ENCODE measurements at places on chromosomes 1 and 21.

DNA sequence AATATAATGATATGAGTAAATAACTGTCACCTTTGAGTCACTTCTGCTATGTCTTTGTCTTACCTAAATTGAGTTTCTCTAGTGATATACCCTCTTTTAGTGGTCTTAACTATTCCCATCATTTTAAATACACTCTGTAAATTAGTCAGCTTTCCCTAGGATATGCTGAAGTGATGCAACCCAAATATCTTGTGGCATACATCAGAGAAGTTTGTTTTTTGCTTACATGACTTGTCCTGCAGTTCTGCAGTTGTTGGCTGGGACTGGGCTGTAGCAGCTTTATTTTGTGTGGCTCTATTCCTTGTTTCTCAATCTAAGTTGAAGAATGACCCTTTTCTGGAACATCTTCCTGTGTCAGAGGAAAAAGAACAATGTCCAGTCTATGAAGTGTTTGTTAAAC is 76.4 kb downstream of the TTC3 start:
- DNase-seq: no peak

DNA sequence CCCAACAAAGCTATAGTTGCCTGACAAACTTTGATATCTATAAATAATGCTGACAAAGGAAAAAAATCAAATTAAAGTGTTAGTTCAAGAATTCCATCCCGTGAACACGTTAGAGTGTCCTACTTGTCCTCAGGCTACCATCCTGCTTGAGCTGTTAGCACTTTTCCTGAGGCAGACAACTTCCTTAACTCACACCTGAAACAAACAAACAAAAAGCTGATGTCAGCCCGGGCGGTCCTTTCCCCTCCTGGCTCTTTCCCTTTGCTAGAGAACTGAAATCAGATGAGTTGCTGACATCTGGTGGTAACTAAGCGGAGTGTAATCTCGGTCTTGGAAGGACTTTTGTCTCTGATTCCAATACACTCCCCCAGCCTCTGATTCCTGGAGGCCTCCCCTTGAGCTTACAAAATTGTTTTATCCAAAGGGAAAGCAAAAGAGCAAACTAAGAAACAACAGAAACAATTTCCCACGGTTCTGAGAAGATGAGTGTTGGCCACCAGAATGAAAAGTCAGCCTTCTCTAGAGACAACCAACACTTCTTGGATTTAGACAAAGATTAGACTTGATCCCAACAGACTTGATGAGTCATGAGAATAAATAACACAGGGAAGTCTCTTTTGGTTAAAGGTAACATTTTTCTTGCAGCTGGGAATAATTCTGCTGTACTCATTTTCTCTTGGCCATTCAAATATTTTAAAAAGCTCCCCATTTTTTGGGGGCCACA is 135.4 kb downstream of the PROX1 start:
- no peak for DNase-seq

GRCh38 chr1:100458661-100459357 is 79.1 kb upstream of the GPR88 start:
- DNase-seq: no peak

DNA sequence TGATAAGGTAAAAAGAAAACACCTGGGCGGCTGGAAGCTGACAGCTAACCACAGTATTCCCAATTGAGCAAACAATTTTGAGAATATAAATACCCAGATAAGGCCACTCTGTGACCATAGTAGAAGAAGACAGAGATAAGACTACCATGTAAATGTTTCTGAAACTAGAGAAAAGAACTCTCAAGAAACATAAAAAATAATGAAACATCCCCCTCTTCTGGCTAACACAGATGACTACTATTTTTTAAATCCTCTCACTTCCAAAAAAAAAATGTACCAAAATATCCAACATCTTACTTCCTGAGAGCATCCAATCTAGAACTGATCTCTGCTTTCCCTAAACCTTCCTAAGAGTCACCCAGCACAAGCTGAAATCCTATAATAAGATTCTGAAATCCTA is 125.9 kb downstream of the HFM1 start:
- DNase-seq: no peak

DNA sequence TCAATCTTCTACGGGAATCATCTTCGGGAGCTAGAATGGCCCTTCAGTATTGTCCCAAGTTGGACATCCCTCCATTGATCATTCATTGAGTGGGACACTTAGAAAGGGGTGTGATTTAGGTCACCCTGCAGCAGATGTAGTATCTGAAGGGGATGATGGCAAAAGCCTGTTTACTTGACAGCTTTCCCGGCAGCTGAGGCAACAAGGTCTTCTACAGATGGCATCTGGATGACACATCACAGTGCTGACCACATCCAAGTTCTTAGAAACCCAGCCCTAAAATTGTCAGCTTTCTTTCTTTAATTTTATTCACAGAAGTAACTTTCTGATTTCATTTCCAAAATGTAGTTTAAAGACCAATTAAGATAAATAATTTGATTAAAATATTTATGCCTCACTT is 150.3 kb downstream of the AMY1C start:
- no peak for DNase-seq

DNA sequence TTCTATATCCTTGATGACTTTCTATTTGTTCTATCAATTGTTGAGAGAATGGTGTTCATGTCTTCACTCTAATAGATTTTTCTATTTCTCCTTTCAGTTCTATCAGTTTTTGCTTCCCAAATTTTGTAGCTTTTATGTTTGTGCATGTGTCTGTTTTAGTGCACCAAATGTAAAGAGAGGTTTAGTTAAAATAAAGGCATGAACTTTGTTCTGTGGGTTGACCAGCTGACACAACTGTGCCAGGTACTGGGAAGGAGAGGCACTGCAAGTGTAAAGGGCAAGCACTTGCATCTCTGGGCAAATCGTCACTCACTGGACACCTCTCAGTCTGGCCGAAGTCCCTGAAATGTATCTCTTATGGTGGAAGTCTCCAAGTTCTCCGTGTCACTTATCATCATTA is 38.6 kb upstream of the ABCD3 start:
- no peak for DNase-seq

- DNase-seq: no peak
Observed at GRCh38 chr21:25845729-25846256, 111.0 kb downstream of the GABPA start.

- no peak for DNase-seq
Observed at GRCh38 chr1:179545321-179545720, 30.4 kb downstream of the NPHS2 start.

GRCh38 chr1:208681878-208682663 is 437.9 kb upstream of the PLXNA2 start:
- no peak for DNase-seq

DNA sequence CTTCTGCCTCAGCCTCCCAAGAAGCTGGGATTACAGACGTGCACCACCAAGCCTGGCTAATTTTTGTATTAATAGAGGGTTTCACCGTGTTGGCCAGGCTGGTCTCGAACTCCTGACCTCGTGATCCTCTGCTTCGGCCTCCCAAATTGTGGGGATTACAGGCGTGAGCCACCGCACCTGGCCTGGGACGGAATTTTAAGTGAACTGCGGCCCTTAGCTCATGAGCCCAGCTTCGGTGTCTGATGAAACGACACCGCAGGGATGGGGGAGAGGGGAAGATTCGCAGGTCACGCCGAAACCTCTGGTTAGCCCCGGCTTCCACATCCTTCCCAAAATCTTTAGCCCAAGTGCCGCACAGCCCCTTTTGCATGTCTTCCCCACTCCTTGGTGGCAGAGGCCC is 39.1 kb downstream of the LRRC3 start:
- no peak for DNase-seq

DNA sequence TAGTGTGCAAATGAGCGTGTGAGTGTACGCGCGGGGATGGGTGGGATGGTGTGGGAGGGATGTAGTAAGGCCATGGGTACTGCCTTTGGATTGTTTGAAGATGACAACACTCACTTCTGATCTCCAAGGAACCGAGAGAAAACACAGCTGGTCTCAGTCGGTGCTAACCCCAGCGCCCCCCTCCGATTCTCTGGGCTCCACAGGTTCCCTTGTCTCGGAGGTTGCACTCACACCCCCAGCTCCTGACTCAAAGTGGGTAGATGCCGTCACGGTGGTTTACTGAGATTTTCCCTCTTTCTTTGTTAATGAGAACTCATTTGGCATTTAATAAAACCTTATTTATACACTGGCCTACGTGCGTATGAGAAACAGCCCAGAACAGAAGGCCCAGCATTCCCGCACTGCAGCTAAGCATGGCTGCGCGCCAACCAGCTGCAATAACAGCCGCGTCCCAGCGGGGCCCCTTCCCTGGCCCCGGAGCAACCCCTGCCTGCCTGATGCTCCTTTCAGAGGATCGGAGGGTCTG is 25.8 kb downstream of the ABCA4 start:
- DNase-seq: no peak

DNA sequence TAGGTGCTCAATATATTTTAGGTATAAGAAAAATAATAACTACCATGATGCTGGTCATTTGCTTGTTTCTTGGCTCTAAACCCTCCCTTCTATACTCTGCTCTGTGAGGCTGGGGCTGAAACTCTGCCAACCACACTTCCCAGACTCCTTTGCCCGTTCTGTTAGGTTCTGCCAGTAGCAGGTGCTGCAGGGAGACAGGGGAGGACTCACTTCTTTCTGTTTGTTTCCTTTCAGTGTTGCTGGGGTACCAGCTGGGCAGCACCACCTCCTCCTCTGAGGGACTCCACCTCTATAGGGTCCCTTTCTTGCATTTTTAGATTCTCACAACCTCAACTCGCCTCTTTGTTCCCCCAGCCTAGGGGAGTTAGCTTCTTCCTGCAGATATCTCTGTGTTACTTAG is 17.0 kb upstream of the SH2D2A start:
- no peak for DNase-seq

DNA sequence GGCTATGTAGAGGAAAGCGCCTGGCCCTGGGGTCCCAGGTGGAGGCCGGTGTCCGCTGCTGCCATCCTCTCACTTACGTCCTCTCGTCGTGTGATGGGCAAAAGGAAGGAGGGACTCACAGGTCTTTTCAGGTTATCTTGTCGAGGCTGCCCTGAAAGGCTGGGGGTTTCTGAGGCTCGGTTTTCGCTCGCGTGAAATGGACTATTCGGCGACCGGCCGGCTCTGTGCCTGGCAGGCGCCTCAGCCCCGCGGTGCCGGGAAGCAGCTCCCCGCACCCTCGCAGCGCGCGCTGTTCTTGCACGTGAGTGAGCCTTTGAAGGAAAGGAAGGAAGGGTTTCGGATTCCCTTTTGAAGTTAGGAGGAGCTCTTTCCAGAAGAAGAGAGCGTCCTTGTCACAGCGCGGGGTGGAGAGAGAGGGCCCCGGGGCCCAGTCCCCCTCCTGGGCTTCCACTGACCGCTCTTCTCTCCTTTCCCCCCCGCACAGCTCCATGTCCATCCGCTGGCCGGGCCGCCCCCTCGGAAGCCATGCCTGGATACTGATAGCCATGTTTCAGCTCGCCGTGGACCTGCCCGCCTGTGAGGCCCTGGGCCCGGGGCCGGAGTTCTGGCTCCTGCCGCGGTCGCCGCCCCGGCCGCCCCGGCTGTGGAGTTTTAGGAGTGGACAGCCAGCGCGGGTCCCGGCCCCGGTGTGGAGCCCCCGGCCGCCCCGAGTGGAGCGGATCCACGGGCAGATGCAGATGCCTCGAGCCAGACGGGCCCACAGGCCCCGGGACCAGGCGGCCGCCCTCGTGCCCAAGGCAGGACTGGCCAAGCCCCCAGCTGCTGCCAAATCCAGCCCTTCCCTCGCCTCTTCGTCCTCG is 57.2 kb downstream of the AJAP1 start:
- DNase-seq: no peak

GRCh38 chr1:206067486-206068227 is 14.7 kb downstream of the RHEX start:
- DNase-seq: no peak

GRCh38 chr1:30684881-30685795 is 38.2 kb downstream of the MATN1 start:
- no peak for DNase-seq

GRCh38 chr1:150695561-150695960 is 1.4 kb downstream of the GOLPH3L start:
- DNase-seq: no peak

DNA sequence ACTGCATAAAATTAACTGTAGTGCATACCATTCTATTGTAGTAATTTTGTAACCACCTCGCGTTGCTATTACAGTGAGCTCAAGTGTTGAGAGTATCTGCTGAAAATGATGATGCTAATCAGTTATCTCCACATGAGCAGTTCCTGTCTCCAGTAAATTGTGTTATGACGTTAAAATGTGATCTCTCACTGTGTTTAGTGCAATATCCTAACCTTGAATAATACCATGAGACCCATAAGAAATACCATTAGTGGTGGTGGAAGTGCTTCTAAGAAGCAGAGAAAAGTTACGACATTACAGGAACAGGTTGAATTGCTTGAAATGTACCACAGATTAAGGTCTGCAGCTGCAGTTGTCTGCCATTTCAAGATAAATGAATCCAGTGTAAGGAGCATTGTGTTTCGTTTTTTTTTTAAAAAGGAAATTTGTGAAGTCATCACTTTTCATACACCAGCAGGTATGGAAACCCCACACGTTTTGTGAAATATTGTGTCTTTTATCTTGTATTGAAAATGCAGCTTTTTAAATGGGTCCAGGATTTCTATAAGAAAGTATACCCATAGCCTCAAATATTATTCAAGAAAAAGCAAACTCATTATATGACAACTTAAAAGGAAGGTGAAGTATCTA is 72.5 kb downstream of the ANGPTL1 start:
- DNase-seq: no peak

DNA sequence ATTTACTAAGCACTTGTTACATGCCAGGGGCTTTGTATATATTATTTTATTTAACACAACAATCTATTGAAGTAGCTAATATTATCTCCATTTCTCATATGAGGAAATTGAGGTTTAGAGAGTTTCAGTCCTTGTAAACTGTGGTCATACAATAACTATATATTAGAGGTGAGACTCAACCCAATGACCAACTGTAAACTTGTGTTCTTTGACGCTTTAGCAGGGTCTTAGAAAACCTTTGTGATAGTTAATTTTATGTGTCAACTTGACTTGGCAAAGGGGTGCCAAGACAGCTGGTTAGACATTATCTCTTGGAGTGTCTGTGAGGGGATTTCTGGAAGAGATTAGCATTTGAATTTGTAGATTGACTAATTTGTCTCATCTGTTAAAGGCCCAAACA is 252.4 kb upstream of the B3GALT2 start:
- no peak for DNase-seq

DNA sequence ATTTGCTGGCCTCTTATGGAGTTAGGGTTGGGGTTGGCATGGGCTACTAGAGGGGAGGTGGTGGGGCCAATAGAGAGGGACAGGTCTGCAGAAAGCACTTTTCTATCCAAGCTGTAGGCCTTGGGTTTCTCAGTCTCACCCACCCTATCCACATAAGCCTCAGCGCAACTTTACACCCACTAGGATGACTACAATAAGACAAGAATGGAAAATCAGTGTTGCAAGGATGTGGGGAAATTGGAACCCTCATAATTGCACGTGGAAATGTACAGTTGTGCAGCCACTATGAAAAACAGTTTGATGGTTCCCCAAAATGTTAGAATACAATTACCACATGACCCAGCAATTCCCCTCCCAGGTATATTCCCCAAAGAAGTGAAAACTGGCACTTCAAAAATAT is 14.0 kb upstream of the GSTM4 start:
- no peak for DNase-seq

DNA sequence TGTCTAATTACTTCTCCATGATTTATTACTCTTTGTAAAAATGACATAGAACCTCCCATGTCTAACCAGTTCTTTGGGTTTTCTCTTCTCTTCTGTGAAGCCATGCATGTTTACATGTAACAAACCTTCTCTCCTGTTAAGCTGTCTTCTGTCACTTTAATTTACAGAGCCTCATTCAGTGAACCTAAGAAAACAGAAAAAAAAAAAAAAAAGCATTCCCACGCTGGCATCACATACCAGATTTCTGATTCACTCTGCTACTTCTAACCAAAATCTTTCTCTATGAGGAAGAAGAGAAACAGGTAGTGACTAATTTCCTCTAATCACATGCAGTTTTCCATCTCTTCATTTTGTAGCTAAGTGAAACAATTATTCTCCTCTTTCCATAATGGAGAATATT is 141.4 kb upstream of the CXADR start:
- no peak for DNase-seq

Data from C1 segment of cervical spinal cord (tissue), 14 donors.